ENCODE measurements at places on chromosomes 4 and X. TPM values are rescaled to one million over a fixed set of nuclear protein-coding genes. Genes with fewer than 3 reads are reported as not detected.

Gene GLA
- total RNA-seq, result 48.5 TPM

Gene TMEM129
- total RNA-seq, result 45.1 TPM

Gene PCDH7
- 10.8 TPM for total RNA-seq

Gene IL1RAPL1
- total RNA-seq, result 0.23 TPM

GRCh38 chrX:9678215-9678965 is 87.3 kb downstream of the GPR143 start:
- no peak for DNase-seq

DNA sequence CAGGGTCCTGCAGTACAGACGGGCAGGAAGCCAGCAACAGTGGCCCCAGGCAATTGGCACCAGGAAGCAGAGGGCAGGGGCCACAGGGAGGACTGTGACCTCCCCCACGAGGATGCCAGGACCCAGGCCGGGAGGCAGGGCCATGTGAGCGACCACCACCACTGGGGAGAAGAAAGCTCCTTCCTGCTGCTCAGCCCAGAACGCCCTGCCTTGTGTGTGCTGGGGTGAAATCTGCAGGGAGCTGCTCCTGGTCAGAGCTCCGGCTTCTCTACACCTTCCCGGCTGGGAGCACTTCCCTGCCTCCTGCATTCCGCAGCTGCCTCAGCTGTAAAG is 100.4 kb downstream of the HMX1 start:
- peak; percentile 26 for DNase-seq

DNA sequence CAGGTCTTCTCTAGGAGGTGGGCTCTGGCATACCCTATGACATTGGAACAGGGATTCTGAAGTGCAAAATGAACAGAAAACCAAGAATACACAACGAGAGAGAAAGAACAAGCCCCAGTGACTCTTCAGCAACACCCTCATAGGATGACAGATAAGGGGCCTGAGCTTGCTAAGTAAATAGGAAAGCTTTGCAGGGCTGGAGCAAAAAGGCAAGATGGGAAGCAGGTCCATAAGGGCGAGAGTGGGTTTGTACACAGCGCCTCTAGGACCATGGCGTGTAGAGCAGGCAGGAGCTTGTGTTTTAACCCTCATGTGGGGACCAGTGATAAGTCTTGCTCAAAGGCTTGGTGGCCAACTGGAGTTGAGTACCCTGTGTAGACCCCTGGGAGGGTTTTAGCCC is 45.8 kb downstream of the NELFA start:
- DNase-seq, result no peak

- DNase-seq, result no peak
Measured at GRCh38 chrX:43313035-43313434, 343.1 kb upstream of the MAOA start.

DNA sequence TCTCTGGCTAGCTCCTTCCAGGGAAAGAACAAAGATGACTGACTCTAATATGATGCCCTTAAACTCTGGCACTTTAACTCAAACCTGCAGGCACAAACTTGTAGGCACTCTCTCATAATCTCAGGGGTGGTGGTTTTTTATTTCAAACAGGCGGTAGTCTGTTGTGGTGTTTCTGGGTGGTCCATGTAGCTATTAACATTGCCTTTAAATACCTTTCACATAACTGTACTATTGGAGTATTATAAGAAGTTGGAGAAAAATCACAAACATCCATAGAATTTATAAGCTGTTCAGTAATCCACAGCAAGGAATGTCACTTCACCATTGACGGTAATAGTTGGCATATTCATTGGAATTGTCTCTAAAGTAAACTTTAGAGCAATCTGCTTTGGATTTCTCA is 204.2 kb upstream of the PDE5A start:
- DNase-seq, result no peak

GRCh38 chrX:135191838-135192237 is 20.6 kb upstream of the CT55 start:
- DNase-seq, result no peak

DNA sequence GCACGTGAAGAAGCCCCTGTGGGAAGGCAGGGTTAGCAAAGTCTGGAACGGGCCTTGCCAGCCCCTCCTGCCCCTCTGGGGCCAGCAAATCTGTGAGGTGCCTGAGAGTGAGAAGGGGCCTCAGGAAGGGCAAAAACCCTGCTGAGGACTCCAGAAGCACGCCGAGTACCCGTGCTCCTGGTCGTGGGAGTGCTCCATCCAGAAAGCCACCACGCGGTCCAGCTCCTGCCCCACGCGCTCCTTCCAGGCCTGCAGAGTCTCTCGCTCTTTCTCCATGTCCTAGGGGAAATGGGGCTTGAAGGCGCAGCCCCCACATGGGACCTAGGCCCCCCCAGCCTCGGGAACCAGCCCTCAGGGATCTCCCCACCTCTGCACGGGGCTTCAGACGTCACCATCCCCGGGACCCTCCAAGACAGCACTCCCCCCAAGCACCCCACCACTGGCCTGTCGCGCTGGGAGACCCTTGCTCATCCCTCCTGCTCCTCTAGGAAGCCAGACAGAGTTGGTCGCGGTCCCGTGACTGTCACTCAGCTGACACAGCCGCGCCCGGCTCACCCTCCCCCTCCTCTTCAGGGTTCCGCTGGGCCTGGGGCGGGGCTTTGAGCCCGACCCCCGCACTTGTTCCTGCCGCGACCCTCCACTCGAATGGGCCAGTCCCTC is at the start of gene RENBP:
Gene RENBP (minus strand): TSS at position 504 of the 660 bp plus-strand sequence. CDS start 33 bp downstream, at position 471.
- peak; percentile 70 for DNase-seq

DNA sequence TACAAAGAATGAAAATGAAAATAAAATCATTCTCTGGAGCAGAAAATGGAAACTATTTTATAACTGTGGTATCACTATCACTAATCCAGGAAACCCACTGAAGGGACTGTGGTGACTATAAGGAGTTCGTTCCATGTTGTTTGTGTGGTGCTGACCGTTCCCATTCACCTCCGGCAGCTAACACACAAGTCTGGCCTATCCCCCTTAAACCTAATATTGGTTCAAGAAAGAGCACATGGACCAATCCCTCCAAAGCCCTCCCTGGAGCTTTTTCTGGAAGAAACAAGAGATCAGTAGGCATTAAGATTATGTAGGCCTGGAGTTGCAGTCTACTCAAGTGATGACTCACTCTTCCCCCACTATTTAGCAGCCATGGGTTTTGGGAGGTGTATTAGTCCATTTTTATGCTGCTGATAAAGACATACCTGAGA is 25.9 kb upstream of the FAM241A start:
- DNase-seq, result no peak

DNA sequence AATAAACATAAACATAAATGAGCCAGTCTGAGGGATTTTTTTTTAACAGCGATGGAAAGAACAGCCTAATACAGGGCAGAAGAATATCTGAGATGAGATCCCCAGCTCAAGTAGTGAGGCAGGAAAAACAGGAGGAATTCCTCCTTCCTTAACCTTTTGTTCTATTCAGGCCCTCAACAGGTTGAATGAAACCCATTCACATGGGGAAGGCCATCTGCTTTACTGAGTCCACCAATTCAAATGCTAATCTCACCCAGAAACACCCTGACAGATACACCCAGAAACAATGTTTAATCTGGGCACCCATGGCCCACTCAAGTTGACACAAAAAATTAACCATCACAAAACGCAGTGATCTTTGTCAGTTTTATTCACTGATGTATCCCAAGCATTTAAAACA is 45.5 kb downstream of the SMIM31 start:
- peak; percentile 88 for DNase-seq

DNA sequence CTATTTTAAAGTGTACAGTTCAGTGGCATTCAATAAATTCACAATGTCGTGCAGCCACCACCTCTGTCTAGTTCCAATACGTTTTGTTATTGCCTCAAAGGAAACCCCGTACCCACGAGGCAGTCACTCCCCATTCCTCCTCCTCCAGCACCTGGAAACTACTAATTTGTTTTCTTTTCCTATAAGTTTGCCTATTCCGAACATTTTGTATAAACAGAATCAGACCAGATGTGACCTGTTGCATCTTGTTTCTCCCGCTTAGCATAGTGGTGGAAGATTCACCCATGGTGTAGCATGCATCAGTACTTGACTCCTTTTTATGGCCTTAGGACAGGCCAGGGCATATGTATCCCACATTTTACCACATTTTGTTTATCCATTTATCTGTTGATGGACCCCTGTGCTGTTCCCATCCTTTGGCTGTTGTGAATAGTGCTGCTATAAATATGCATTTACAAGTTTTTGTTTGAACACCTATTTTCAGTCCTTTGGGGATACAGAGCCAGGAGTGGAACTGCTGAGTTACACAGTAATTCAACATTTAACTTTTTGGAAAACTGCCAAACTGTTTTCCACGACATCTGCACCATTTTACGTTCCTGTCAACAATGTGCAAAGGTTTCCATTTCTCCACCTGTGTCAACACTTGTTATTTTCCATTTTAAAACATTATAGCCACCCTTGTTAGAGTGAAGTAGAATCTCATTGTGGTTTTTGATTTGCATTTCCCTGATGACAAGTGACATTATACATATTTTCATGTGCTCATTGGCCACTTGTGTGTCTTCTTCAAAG is 57.8 kb upstream of the STX18 start:
- DNase-seq, result no peak

DNA sequence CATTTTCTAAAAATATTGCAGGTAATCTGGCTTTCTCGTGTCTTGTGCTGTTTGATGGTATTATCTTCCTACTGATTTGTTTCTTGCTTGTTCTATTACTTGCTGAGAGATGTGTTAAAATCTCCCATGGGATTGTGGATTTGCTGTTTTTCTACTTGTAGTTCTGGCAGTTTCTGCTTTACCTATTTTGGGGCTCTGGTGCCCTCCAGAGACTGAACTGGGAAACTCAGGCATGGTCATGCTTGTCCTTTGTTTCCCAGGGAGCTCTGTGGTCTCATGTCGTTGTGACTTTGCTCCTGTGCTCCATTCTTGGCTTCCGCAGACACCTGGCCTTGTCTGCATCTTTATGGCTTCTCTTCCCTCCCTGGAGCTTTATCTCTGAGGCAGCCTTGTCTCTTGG is 39.5 kb downstream of the NSD2 start:
- DNase-seq, result peak; percentile 88

GRCh38 chr4:103645991-103646390 is 73.8 kb downstream of the TACR3 start:
- no peak for DNase-seq

DNA sequence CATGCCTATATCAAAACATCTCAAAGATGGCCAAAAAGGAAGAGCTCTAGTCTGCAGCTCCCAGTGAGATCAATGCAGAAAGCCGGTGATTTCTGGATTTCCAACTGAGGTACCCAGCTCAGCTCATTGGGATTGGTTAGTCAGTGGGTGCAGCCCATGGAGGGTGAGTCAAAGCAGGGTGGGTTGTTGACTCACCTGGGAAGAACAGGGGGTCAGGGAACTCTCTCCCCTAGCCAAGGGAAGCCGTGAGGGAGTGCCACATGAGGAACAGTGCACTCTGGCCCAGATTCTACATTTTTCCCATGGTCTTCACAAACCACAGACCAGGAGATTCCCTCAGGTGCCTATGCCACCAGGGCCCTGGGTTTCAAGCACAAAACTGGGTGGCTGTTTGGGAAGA is 57.3 kb upstream of the FGF16 start:
- DNase-seq, result no peak
